Activated effector memory CD4-positive, alpha-beta T cell treated with Interleukin-2 at 50 U/mL for 16 hours (primary cell): ENCODE measurements at places on chromosomes 3 and 15.

DNA sequence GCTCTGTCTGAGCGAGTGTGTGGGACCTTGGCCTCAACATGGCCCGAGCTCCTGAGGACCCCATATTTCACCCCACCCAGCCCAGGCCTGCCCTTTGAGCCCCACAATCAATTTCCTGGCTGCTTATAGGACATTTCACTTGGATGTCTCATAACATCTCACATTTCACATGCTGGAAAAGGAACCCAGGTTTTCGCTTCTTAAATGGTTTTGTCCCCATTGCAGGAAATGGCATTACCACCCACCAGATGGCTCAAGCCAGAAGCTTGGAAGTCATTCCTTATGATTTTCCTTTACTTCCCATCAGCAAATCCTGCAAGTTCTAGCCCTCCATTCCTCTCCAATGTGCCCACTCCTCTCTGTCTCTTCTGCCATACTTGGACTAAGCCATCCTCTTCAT is 14.9 kb downstream of the ITGA11 start:
- DNase-seq = no peak

- DNase-seq = no peak
These were observed 420.5 kb upstream of the ONECUT1 start for GRCh38 chr15:53210653-53211052.

DNA sequence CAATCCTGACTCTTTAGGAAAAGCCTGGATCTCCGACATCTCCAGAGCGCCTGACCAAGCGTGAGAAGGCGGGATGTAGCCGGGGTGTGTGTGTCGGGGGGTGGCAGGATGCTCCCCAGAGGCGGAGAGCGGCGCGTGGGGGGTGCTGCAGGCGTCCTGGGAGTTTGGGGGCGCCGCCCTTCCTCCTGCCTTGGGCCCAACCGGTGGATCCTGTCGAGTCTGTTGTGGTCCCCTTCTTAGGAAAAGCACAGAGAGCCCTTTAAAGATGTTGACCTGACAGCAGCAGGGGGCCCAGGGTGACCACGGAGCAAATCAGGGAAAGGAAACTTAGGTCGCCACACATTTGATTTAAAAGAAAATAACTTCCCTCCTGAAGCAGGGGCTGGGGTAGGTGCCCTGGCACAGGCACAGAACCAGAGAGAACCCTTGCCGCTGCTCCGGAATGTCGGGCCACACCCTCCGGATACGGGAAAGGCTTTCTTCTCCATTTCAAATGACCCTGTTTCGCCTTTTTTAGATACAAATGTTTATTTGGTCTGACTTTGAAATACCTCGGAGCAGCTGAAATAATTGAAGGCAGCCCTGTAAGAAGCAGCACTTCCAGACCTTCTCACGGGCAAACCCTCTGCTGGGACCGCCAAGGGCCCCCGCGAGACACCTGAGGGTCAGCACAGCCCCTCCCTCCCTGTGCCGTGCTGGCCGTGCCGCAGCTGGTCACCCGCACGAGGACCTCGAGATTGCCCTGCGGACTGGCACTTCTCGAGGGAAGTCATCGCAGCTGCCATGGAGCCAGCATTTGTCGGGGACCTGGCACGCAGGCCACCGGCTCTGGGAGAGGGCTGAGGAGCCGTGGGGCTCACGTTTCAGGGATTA is 102.9 kb upstream of the KLF13 start:
- no peak for DNase-seq

DNA sequence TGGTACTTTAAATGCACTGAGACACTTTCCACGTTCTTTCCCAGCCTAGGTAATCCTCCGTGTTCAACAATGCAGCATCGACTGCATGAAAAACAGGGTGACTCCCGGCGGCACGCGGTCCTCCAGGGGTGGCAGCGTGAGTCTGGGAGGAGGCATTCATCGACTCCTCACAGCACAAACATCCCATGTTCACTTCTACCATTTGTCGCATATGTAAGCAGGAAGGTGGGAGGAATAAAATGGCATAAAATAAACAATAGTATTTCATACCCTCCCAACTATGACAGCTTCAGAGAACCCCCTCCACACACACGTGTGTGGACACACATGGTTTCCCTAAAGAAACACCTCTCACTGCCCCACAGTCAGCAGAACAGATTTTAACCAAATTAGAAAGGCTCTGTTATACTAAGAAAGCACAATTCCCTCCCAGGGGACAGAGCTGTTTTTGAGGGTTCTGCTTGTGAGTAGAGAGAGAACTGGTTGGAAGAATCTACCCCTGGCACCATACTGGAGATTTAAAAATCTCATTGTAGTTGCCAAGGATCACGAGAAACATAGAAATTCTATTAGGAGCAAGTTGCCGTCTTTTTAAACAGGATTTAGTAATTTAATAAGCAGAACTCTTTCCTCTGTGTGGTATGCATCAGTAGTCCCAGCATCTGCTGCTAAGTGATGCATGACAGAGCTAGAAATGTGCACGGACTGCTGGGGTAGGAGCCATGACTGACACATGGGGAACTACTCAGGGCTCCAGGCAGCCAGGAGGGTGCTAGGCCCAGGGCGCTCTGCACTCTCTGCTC is 6.0 kb downstream of the FAM43A start:
- no peak for DNase-seq

GRCh38 chr3:77052051-77052501 is 12.2 kb downstream of the ROBO2 start:
- DNase-seq = no peak

DNA sequence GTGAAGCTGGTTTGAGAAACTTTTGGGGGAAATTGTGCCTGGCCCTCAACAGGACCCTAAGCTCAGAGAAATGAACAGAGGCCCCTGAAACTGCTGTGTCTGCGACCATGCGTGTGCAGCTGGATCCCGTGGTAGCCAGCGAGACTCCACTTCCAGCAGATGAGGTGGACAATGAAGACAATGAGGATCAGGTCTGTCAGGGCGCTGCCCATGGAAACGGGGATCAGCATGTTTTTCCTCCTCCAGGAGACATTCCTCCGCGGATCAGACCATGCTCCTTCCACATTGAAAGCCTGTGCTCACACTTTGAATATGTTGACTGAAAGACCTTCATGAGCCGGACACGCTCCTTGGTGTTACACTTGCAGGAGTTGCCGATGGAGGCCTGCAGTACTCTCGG is 1439.8 kb upstream of the ALCAM start:
- no peak for DNase-seq

DNA sequence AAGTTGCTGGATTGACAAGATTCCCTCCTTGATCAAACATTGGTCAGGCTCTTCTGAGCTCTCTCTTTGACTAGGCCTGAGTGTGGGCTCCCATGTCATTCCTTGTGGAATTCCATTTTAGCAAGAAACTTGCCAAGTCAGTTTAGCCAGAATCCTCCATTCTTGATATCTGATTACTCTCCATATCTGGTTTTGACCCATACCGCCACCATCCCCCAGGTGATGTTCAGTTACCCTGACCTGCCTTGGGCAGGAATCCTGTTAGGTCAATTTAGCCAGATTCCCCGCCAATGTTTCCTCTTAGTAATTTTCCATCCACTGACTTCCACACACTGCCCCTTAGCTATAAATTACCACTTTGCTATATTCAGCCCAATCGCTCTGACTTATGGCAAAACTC is 1.0 kb upstream of the PCCB start:
- no peak for DNase-seq

DNA sequence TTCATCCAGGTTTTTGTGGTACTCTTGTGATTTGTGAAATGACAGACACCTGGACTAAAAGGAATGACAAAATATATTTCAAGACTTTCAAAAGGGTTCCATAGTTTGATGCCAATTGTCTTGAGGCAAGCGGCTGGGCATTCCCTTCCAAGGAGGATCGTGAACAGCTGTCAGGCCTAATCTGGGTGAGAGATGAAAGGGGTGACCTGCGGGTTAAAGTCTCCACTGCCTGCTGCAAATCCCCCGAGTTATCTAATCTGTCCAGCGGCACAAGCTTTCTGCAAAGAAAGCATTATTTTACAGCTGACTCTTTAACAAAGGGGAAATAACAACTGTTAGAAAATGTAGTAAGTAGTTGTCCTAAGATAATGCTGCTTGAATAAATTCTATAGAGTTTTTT is 128.7 kb upstream of the MB21D2 start:
- no peak for DNase-seq

DNA sequence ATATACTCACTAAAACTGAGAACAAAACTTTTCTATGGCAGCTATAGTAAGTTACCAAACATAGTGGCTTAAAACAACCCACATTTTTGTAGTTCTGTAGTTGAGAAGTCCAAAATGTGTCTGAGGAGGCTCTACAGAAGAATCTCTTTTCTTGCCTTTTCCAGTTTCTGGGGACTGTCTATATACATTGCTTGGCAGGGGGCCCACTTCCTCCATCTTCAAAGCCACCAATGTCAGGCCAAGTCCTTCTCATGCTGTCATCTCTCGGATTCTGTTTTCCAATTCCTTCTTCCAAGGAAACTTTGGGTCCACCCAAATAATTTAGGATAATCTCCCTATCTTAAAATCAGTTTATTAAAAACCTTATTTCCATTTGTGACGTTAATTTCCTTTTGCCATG is 92.7 kb downstream of the DLG1 start:
- no peak for DNase-seq

DNA sequence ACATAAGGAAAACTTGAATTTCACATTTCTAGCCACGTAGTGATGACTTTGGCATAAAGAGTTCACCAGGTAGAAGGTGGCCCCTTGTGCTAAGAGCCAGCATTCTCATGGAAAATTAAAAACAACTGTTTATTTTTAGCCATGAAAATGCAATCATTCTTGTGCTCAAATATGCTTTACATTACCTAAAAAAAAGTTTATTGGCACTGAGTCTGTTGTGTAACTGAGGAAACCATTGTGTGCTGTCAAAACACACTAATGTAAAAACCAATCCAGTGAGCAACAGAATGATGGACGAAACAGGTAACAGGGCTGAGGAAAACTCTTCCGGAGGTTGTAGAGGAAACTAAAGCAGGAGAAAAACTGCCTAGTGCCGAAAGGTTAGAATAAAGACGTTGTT is 287.0 kb upstream of the TMC3 start:
- no peak for DNase-seq

DNA sequence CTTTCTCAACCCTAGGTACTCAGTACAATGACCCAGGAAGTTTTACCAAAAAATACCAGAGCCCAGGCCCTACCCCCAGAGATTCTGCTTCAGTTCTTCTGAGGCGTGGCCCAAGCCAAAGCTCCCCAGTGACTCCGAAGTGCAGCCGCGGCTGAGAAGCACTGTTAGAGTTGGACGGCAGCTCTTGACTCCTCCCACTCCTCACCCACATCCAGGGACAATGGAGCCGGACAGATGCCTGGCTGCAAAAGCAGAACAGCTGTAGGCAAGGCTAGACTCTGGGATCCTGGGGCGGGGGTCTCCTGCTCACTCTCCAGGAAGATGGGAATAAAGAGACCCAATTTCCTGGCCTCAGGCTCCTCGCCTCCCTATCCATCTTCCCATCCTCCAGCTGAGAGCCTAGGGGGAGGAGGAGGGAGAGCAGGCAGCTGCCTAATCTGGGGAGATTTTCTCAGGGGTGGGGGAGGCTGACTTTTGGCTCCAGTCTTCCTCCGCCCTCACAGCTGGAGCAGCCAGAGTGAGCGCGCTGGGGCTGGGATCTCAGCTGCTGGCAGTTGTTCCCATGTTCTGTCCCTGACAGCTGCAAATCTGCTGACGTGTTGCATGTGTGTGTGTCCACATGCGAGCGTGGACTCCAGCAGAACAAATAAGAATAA is 223.8 kb downstream of the OPA1 start:
- no peak for DNase-seq

DNA sequence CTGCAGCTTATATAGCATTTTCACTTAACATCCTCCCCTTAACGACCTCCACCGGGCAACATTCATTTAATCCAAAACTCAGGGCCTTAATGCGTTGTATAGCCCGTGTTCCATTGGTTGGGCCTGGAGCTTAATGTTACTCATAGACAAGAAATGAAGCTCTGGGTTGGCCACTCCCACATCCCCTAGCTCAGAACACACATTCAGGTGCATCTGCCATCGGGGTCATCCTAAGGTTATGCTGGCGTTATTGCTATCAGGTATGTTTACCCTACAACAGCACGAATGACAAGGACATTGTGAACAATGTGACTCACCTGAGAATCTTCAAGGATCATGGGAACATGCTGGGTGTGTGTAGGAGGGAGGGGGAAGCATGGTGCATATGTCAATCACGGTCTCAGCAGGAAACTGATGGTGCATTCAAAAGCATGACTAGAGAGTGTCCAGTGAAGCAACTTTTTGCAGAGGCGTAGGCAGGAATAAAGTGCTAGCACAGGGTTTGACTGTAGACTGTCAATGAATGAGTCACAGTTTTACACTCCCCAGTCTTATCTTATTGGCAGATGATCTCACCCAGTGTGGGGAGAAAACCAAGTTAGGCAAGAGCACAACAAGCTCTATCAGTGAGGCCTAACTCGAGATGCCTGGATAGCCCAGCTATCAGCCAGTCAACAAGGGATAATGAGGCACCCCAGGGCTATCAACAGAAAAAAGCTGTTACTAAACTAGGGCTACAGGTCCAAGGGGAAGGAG is 402.1 kb upstream of the MCTP2 start:
- DNase-seq = no peak
